Left ventricle myocardium inferior (tissue), 1 donor: ENCODE measurements at places on chromosomes 3 and 15. TPM values are rescaled to one million over a fixed set of nuclear protein-coding genes. Genes with fewer than 3 reads are reported as not detected.
A peak's percentile ranks its signal among the peaks of the same experiment; 100 is the strongest.

TMEM108 gene
- 2.4 TPM for total RNA-seq

GRCh38 chr15:55168350-55168974, 28.3 kb downstream of the RSL24D1 start:
- DNase-seq: no peak

DNA sequence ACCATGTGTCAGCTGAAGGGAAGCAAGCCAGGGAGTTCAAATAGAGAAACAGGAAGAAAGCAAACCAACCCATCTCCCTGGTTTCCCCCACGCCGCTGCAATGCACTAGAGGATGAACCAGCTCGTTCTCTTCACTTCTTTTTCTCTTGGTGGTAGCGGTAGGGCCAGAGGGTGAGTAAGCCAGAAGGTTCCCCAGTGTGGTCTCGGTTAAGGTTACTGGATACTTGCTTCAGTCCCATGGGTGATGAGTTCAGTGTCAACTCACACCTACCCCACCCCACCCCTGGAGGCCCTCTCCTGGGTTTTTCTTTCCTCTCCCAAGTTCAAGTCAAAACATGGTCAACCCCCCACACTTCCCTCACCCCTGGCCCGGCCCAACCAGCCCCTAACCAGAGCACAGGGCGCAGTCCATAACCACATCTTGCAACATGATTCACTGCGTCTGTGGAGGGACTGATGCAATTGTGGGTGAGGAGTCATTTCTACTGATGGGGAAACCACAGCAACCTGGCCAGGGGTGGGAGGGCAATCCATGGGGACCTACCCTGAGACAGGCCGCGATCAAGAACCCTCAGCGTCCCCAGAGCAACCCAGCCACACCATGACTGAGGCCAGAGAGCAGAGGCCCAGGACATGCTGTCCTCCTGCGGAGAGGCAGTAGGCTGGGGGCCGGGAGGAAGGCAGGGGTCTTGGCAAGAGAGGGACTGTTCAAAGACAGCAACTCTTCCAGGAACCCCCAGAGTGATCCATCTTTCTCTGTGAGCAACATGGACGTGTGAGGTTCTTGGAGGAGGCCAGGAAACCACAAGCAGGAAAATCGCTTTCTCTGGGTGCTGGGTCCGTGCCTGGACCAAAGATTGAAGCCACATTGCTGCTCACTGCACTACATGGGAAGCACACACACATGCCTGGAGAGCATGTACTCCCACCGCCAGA, 276.6 kb downstream of the UACA start:
- DNase-seq: peak; percentile 30

DNA sequence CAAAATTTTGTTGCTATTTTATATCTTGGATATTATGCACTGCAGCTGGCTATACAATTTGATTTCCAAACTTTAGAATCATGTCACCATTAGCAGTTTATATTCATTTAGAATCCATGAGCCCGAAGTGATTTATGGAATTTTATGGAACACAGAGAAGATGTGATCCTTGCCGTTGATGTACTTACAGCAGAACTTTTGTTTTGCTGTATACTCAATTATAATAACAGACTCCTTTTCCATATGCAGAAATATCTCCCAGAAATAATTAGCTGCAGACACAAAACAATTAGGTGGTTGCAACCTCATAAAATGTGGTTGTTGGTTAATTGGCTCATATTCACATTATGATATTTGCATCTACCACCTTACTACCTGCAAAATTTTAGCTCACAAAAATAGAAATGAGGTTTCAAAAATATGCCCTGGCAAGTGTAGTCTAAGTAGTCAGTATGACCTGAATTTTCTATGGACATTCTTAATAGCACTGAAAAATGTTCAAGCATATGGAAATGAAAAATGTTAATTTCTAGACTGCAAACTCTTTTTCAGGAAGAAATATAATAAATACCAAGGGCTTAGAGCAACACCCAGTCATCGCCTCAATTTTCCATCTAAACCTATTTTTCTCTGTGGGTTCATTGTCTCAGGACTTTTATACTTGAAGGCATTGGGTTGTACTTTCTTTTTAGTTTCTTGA, 997.6 kb downstream of the MCTP2 start:
- DNase-seq: no peak

DNA sequence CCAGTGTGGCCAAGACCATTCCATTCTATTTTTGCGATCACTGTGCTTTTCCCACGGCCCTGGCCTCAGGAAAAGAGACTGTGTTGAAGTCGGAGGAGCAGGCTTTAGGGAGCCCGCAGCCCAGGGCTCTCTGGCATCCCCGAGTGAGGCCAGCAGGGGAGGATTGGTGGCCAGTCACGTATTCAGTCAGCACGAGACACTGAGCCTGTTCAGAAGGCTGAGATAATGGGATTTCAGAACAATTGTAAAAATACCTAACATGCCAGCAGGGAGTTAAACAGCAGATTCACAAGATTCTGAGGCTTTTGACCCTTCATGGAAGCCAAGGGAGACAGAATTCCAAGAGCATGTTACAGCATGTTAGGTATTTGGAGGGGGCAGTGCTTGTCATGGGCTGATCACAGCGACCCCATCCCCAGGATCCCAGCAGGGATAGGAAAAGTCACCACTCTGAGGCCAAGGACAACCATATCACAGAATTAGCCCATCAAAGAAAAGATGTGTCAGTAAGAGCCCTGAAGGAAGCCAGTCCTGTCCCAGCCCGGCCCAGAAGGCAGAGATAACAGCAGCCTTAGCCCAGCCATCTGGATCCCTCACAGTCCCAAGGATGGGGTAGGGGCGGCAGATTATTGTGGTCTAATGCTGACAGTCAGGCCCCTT, 40.6 kb downstream of the AMOTL2 start:
- no peak for DNase-seq

DNA sequence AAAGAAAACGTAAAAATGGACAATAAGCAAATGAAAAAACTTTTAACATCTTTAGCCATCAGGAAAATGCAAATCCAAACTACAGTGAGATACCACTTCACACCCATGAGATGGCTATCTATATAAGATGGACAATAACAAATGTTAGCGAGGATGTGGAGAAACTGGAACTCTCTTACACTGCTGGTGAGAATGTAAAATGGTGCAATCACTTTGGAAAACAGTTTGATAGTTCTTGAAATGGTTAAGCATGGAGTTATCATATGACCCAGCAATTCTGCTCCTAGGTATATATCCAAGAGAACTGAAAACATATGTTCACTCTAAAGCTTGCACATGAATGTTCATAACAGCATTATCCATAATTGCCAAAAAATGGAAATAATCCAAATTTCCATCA, 21.3 kb upstream of the TEX9 start:
- DNase-seq: no peak

- no peak for DNase-seq
Observed at GRCh38 chr15:58678683-58679082, 70.8 kb downstream of the ADAM10 start.

- DNase-seq: no peak
Observed at GRCh38 chr15:34056911-34057310, 17.9 kb upstream of the AVEN start.

- DNase-seq: no peak
Observed at GRCh38 chr3:161388855-161389254, 17.5 kb upstream of the SPTSSB start.

DNA sequence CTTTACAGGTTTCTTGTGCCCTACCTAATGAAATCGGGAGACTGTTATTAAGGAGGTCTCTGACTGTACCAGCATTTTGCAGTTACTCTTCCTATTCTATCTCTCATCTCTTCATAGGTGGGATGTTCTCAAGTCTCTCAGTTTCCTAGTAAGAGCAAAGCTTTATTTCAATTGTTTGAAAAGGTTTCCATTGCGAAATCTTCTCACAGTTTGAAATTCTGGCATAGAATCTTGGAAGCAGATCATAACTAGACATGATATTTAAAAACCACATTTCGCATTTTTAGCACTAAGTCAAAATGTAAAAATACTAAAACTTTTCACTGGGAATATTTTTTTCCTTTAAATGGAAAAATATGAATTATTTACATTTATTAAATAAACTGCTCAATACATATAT, 1311.4 kb downstream of the ROBO2 start:
- DNase-seq: no peak
